GM04504 (cell line): ENCODE measurements at places on chromosomes 5 and 9.

DNA sequence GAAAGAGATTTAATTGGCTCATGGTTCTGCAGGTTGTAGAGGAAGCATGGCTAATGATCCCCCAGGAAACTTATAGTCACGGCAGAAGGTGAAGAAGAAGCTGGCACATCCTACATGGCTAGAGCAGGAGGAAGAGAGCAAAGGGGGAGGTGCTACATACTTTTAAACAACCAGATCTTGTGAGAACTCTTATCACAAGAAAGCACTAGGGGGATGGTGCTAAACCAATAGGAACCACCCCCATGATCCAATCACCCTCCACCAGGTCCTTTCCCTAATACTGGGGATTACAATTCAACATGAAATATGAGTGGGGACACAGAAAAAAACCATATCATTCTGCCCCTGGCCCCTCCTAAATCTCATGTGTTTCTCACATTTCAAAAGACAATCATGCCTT, 147.2 kb upstream of the EPB41L4A start:
- no peak for DNase-seq

GRCh38 chr5:65858316-65858715, 68.1 kb upstream of the ERBIN start:
- DNase-seq = no peak

DNA sequence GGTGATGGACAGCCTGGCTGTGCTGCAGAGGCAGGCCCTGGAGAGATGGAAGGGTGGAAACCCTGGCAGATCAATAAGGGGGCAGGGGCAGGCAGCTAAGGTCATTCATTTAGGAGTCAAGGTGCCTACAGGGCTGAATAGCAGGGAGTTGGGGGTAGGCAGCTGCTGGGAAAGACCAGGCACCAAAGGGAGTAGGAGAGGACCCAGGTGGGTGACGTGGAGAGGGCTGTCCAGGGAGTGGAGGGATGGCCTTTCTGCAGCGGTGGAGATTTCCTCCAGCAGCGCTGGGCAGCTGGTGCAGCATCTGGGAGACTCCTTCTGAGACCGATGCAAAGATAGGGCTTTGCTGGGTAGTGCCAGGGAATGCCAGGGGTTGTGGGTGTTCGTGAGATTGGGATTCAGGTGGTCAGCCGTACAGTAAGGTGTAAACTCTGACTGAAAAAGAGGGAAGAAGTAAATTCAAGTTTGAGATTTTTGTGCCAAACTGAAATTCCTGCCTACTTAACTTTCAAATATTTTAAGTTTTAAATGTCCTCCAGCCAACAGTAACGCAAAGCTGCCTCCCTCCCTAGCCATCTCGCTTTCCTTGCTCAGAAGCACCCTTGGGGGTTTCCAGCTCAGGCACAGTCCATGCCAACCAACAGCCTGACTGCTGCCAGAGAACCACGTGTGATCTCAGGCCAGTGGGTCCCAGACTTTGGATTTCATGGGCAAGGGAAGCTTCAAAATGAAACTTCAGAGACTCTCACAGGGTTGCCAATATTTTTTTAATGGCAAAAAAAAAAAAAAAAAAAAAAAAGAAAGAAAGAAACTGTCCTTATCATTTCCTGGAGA, 18.6 kb upstream of the ANGPTL2 start:
- no peak for DNase-seq

GRCh38 chr5:159640446-159640845, 275.8 kb upstream of the ADRA1B start:
- no peak for DNase-seq
